ENCODE measurements at places on chromosomes 5 and 9.

DNA sequence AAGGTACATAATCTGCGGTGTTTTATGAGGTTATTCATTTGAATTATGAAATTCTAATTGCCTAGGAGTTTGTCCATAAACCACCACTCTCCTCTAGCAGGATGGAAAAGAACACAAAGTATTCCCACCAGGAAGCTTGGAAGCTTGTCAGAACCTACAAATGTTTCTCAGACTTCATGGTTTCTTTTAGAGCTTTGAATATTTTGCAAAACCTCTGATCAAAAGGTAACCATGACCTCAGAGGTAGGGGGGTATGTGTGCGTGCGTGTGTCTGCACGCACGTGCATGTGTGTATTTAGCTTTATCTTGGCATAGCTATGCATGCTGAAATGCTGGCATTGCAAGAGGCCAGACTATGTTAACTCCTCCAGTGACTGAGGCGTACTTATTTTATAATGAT lies 847.0 kb downstream of the TLE1 start:
- DNase-seq, result no peak

- DNase-seq, result no peak
Measured at GRCh38 chr9:133420392-133420827, 1.8 kb upstream of the ADAMTS13 start.

GRCh38 chr5:66223637-66224036 lies 79.5 kb downstream of the SREK1 start:
- no peak for DNase-seq

DNA sequence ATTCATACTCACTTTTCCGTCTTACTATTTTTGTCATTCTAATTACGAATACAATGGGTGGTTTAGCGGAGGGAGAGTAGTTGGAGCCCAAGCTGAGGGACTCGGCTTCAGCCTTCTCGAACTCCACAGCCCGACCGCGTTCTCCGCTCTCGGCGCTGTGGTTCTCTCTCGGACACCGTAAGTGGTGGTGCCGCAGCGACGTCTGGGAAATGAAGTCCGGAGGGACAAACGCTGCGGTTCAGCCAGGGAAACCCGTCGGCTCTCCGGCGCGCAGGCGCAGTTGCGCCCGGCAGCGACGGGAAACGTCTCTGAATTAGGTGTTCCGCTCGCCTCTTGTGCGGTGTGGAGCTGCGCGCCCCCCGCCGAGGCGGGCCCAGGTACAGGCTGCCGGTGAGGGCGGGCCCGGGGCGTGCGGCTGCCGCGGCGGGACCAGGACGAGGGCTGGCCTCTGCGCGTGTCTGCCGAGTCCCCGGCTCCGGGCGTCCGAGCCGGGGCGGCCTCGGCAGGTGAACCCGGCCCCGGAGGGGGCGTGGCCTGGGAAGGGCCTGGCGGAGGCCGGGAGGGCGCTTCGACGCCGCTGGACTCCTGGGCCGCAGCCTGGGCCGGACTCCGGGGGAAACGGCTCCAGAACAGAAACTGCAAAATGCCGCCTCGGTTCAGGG lies at the start of gene ZNF879:
Gene ZNF879, plus strand, starts transcription at position 277 of the 662 bp plus-strand sequence. CDS start 1,201 bp downstream, outside the sequence.
- peak; percentile 94 for DNase-seq

- DNase-seq, result no peak
Measured at GRCh38 chr5:34563269-34563668, 92.9 kb upstream of the RAI14 start.

DNA sequence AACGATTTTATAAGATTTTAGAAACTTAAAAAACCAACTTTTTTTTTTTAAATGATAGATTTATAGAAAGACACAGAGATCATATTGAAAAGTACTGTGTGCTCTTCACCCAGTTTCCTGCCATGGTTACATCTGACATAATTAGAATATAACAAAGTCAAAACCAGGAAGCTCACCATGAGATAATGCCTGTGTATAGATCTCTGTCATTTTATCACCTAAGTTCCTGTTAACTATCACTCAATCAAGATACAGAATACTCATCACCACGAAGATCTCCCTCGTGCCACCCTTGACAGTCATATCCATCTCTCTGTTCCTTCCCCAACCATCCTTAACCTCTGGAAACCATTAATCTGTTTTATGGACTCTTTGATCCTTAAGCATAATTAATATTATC lies 39.1 kb downstream of the POC5 start:
- DNase-seq, result no peak
